Stimulated activated CD8-positive, alpha-beta memory T cell treated with anti-CD3 and anti-CD28 coated beads, Interleukin-15, amount 100 ng/mL, for 1 hour (primary cell): ENCODE measurements at places on chromosomes 1 and 21.

GRCh38 chr1:18953731-18954231 is 2.7 kb downstream of the IFFO2 start:
- no peak for DNase-seq

DNA sequence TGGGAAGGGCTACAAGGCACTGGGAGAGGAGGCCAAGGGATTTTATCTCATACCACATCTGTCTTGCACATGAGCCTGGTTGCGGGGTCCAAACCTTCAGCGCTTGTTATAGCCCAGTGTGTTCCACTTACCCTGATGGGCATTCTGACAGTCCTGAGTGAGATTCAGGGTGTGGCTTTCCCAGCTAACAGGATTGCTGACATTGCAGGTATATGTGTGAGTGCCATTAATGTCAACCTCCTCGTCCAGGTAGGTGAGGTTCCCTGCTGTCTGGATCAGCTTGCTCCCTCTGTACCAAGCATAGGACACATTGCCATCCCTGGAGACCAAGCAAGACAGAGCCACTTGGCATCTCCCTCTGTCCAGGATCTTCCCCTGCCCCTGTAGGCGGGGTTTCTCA is 21.6 kb downstream of the CD244 start:
- DNase-seq: no peak

DNA sequence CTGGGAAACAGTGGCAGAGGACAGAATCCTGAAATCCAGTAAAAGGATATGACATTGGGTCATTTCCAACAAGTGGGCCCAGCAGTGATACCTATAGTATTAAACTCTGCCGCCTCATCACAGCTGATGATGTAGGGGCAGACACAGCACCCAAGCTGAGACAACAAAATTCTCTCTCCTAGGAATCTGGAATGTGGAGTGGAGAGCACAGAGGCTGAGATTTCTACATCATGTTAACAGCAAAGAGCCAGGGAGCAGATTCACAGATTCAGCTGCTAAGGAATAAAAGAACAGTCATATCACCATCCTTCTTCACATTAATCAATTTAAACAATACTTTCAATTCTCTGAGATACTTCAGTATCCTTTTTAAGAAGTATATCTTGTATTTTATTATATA is 61.9 kb downstream of the CRP start:
- DNase-seq: no peak

DNA sequence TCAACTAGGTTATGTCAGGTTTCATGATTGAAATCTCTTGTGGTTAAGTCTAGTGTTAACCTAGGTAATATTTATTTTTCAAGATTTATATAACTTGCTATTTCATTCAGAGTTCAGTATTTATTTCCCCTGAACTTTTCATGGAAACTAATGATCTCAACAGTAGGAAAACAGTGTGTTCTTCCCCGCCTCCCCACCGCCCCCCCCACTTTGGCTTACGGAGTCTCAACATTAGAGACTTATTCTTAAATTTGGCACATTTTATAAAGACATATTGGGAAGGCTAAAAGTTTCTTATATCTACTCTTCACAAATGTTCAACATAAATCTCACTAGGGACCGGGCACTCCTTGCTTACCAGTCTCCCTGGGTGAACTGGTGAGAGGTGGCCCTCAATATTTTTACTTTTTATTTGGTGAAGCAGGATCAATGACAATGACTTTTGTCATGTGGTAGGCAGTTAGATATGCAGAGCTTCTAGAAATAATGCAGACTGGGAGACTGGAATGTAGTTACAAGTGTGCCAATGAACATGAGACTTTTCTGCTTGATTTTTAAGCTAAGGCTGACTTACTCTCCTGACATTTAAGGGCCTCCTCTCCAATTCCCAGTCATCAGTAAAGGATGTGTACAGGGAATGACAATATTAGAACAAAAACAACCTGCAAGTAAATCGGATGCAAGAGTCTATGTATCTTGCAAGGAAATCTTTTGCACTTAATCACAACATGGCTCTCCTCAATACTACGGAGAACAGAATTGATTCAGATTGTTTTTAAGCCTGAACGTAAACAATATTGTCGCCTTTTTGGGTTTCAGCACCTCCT is 1.7 kb upstream of the MAN1A2 start:
- DNase-seq: no peak

GRCh38 chr1:10980094-10980577 is 32.3 kb upstream of the TARDBP start:
- DNase-seq: no peak

GRCh38 chr1:205600085-205600484 is 31.7 kb downstream of the ELK4 start:
- DNase-seq: no peak

DNA sequence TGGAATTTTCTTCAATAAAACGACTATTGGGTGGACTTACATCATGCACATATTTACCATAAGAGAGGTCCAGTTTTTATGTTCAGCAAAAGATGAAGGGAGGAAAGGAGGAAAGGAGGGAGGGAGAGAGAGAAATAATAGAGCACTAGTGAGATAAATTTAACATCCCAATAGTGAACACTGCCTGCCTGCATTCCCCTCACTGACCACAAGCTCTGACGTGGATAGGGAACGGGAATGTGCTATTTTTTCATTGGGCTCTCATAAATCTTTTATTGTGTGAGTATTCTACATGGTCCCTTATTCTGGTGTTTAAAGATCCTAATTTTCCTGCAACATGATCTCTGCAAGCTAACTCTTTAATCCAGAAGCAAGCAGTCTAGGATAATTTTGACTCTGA is 82.1 kb downstream of the TTC3 start:
- DNase-seq: no peak

- no peak for DNase-seq
Observed at GRCh38 chr1:96748078-96748477, 26.5 kb downstream of the PTBP2 start.

DNA sequence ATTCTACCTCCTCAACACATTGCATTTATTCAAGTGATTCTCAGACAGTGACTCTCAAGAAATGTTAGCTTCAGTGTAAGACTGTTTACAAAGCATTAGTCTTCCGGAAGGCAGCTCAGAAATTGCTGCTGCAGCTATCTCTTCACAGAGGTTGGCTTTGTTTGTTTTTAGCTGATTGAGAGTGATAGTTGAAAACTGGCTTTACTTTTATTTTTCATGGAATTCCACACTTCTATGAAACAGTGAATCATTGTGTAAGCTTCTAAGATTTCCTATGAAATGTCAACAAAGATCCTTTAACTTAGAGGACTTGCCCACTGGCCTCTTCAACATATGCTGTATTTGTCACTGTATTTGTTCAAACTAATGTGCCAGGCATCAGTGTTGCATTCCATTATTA is 121.3 kb downstream of the TNNI3K start:
- no peak for DNase-seq
